ENCODE measurements at places on chromosomes 2 and 18. TPM values are rescaled to one million over a fixed set of nuclear protein-coding genes. Genes with fewer than 3 reads are reported as not detected.

The SLC35F6 gene
- total RNA-seq = 34.2 TPM

The SNORC gene
- total RNA-seq = 0.12 TPM

The FRZB gene
- total RNA-seq = 2.4 TPM

The FAM98A gene
- total RNA-seq = 32.0 TPM

The KIF1A gene
- total RNA-seq = 41.8 TPM

The PRADC1 gene
- 49.5 TPM for total RNA-seq

The LRRTM4 gene
- not detected for total RNA-seq

The ERCC3 gene
- 15.8 TPM for total RNA-seq

The KCNIP3 gene
- total RNA-seq = 4.0 TPM

The SERPINB10 gene
- total RNA-seq = not detected

The ATP6V1B1 gene
- not detected for total RNA-seq

The MYOM1 gene
- total RNA-seq = 357 TPM

The EMX1 gene
- not detected for total RNA-seq

The KCNG2 gene
- not detected for total RNA-seq

The KYNU gene
- 0.94 TPM for total RNA-seq

The DOK6 gene
- total RNA-seq = 2.0 TPM

The SLC25A12 gene
- total RNA-seq = 106 TPM

The HNMT gene
- 8.0 TPM for total RNA-seq

The TBR1 gene
- total RNA-seq = not detected

The APCDD1 gene
- 73.2 TPM for total RNA-seq

The MEMO1 gene
- total RNA-seq = 20.9 TPM

The BOD1L2 gene
- total RNA-seq = not detected

The ANKRD30B gene
- not detected for total RNA-seq

The CCDC141 gene
- total RNA-seq = 28.9 TPM

The TMEM37 gene
- total RNA-seq = 3.3 TPM

The CROCC2 gene
- total RNA-seq = not detected

The NAT8 gene
- total RNA-seq = not detected

The HOXD11 gene
- not detected for total RNA-seq

The HOXD3 gene
- not detected for total RNA-seq

The HOXD12 gene
- not detected for total RNA-seq

The MYCN gene
- 0.30 TPM for total RNA-seq

The KCNF1 gene
- 0.94 TPM for total RNA-seq

The GDF7 gene
- 1.7 TPM for total RNA-seq

The EMILIN1 gene
- 22.3 TPM for total RNA-seq

The RTP5 gene
- not detected for total RNA-seq

The ASIC4 gene
- not detected for total RNA-seq

The THUMPD2 gene
- total RNA-seq = 5.9 TPM

The SCG2 gene
- 0.12 TPM for total RNA-seq

The CYTIP gene
- 3.3 TPM for total RNA-seq

The CD207 gene
- total RNA-seq = not detected

The CRYBA2 gene
- total RNA-seq = not detected

All from right atrium auricular region (tissue), 2 donors.